CD4-positive, alpha-beta T cell treated with Interleukin-6 at 100 ng/mL for 8 hours (primary cell): ENCODE measurements at places on chromosomes 1 and 21.

GRCh38 chr21:28906236-28906635, 86.4 kb downstream of the LTN1 start:
- DNase-seq = no peak

- peak; percentile 3 for DNase-seq
These were observed 129.2 kb downstream of the ADAMTS1 start for GRCh38 chr21:26715878-26716506.

GRCh38 chr1:147611021-147611426, 59.3 kb downstream of the ACP6 start:
- DNase-seq = no peak

DNA sequence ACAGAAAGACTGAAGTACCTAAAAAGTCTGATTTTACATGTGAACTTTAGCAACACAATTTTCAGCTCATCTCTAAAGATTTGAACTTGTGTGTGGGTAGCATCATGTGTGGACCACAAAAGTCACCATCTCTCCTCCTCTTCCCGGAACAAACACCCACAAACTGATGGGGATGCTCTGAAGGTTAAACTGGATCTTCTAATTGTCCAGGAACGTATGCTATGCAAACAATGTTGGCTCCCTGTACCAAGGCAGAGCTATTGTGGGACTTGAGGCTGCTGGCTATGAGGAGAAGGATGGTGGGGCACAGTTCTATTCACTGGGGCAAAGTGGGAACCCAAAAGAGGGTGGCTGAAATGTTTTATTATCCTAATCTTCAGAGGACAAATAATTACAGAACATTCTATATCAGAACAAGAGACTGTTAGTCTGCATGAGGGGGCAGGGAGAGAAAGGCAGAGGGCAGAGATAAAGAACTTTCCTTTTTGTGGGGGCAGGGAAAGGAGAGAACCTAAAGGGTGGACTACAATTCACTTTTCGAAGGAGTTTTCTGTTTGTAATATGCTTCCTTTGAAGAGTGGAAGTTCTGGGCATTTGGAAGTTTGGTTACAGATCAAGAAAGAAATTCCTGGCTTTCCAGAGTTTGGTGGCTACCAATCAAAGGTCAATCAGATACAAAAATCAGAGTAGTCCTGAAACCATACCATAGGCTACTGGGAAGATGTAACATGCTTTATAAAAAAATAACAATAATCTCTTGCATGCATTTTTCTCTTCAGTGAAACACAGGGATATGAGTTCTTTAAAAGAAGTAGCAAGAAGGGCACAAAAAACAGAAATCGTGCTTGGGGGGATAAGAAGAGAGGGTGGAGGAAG, 62.9 kb downstream of the GADD45A start:
- DNase-seq = no peak

GRCh38 chr1:193308438-193308837, 122.0 kb upstream of the B3GALT2 start:
- no peak for DNase-seq

DNA sequence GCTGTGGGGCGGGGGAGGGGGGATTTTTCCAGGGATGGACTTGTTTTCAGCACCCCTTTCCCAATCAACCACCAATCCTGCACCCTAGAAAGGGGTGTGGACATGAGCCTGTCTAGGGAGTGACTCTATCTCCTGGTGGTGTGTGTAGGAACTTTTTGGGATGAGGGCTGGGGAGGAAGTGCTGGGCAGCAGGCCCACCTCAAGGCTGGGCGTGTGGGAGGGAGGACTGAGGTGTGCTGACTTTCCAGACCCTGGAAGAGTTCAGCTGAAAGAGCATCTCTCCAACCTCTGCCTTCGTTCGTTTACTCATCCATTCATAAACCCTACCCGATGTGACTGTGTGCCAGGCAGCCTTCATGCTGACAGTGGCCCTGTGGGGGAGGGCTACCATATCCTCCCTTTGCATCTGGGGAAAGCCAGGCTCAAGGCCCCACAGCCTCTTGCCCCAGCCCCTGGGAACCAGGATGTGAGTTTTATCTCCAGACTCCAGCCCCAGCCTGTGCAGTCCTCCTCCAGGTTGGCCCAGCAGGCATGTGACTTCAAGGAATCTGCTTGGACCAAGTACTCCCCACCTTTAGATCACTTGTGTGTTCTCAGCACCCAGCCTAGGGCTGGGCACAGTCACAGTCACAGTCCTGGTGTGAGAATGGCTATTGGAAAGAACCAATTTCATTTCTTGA, 6.7 kb downstream of the KNCN start:
- DNase-seq = no peak

- no peak for DNase-seq
These were observed 51.5 kb upstream of the ZNF644 start for GRCh38 chr1:91073299-91073698.

DNA sequence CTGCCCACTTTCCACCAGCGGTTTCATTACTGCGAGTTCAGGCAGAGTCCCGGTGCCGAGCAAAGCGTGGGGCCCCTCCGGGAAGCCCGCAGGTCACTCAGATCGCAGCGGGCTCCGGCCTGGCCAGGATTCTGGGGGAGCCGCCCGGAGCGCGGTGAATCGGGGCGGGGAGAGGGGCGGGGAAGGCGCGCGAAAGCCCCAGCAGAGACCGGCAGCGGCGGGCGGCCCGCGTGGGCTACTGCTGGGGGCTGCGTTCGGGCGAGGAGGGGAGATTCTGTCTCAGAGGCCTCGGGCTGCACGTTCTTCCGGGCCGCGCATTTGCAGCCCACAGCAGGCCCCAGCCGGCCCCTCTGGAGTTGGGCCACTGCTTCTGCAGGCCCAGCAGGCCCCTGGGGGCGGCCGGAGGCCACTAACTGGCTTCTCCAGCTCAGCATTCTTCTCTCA, 64.7 kb downstream of the SCCPDH start:
- DNase-seq = no peak

DNA sequence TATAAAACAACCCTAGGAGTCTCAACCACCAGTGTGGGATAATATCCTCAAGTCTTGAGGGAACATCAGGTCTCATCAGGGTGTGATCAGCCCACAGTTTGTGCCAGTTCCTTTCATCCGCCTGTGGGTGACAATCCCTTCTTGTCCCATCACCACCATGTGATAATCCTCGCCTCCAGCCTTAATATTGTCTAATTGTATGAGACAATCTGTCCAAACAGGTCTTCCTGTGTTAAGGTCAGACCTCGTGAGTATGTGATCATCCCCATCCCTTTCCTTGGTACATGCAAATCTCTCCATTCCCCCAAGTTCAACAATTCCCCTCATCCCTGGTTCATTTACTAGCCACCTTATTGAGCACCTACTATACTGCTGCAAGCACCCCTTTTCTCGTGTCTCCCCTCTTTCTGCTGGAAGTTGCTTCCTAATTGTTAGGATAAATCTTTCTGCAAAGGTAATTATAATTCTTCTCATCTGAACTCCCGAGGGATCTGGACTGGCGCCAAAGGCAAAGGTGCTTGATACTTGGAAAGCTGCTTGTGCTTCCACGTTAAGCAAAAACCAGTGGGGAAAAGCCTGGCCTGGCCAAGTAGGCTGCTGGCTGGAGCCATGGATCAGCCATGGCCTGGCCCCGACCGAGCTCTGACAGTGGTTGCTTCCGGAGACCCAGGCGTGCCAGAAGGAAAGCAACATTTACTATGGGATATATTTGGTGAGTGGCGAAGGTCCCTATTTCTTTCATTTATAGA, 92.5 kb downstream of the RNF220 start:
- no peak for DNase-seq

- DNase-seq = peak; percentile 29
These were observed 18.7 kb upstream of the SLAMF1 start for GRCh38 chr1:160665330-160666078.

- DNase-seq = no peak
These were observed 8.8 kb downstream of the OBSCN start for GRCh38 chr1:228216371-228217320.

GRCh38 chr1:117757668-117758067, 151.8 kb downstream of the TENT5C start:
- no peak for DNase-seq

GRCh38 chr1:115837740-115838421, 3.0 kb downstream of the NHLH2 start:
- DNase-seq = no peak

DNA sequence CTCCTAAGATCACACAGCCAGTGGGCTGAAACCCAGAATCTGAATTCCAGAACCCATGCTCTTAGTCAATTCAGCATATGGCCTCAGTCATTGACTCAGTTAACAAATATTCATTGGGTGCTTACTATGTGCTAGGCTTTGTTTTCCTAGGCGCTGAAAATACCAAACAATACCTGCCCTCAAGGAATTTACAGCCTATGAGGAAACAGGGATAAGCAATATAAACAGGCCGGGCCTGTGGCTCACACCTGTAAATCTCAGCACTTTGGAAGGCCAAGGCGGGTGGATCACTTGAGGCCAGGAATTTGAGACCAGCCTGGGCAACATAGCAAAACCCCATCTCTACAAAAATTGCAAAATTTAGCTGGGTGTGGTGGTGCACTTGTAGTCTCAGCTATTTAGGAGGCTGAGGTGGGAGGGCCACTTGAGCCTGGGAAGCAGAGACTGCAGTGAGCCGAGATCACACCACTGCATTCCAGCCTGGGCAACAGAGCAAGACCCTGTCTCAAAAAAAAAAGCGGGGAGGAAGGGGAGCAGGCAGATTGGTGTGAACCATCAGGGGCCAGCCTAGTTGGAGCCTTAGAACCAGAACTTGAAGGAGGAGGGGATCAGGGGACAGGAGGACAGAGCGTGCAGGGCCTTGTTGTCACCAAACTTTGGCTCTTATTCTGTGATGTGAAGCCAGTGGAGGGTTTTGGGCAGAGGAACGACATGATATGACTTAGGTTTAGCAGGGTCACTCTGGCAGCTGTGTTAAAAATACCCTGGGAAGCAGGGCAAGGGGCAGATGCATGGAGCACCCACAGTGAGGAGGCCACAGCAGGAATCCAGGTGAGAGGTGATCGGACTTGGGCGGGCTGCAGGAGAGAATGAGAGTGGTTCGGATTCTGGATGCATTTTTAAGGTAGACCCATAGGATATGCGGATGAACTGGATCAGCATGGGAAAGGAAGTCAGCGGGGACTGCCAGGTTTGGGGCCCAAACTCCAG, 5.8 kb downstream of the TINAGL1 start:
- no peak for DNase-seq

GRCh38 chr1:33966346-33967141, 102.7 kb downstream of the HMGB4 start:
- no peak for DNase-seq

- no peak for DNase-seq
These were observed 36.3 kb downstream of the LRP8 start for GRCh38 chr1:53291574-53291973.

DNA sequence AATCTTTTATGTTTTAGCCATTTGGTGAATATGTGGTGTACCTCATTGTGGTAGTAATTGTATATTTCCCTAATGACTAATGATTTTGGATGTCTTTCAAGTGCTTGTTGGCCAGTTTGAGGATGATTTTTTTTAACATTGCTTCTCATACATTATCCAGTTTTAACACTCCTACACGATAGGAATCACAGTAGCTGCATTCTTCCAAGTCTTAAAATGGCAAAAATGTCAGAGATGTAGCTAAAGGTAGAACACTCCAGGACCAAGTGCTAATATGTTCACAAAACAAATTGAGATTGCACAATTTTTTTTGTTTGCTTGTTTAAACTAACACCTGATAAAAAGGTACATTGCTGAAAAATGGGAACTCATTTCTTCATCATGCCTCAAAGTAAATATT, 11.7 kb downstream of the USP25 start:
- no peak for DNase-seq

DNA sequence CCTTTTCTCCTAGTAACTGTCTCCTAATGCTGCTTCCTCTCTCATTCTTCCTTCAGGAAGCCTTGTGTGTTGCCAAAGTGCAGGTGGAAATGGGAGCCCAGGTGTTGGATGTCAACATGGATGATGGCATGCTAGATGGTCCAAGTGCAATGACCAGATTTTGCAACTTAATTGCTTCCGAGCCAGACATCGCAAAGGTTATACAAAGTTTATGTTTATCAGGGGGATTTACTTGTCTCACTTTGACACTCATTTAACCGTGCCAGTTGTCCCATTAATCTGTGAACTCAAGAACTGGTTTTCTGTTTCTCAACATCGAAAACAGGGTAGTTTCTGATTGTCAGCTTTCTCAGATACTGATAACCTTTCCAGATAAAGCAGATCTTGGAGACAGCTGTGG, 40.4 kb downstream of the MTR start:
- no peak for DNase-seq

- no peak for DNase-seq
These were observed 55.4 kb upstream of the JAK1 start for GRCh38 chr1:65021795-65022194.

GRCh38 chr1:72482736-72483413, 200.5 kb upstream of the NEGR1 start:
- DNase-seq = no peak

GRCh38 chr1:10528066-10529014, 53.6 kb downstream of the PEX14 start:
- no peak for DNase-seq

GRCh38 chr1:203406446-203407045, 55.6 kb upstream of the FMOD start:
- no peak for DNase-seq

GRCh38 chr1:110888641-110889040, 15.7 kb downstream of the CD53 start:
- no peak for DNase-seq

DNA sequence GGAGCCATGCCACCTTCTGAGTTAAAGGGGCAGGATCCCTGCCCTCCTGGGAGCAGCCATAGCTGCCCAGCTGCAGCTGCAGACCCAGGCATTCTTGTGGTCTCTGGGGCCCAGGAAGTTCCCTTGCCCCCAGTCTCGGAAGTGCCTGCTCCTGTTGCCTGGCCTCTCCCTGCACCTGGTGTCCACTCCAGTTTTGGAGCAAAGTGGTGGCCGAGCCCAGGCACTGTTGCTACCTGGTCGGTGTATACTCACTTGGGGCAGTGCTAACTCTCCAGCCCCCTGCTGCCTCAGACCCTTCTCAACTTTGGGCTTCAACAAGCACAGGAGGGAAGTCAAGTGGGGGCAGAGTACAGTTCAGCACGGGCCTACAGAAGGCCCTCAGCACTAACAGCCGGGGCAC, 352.9 kb upstream of the NCAM2 start:
- DNase-seq = no peak

- DNase-seq = peak; percentile 31
These were observed at the start of gene CD164L2 for GRCh38 chr1:27383039-27383605. TSS of gene CD164L2 (minus strand) at chr1:27383333. CDS start at chr1:27383239, 94 bp downstream.

GRCh38 chr1:50474859-50475809, 51.9 kb upstream of the DMRTA2 start:
- no peak for DNase-seq

GRCh38 chr1:94284476-94284875, 47.1 kb upstream of the ARHGAP29 start:
- DNase-seq = no peak

- DNase-seq = no peak
These were observed 34.6 kb downstream of the CFAP57 start for GRCh38 chr1:43206600-43207228.
